ENCODE measurements at places on chromosomes 3 and 15. TPM values are rescaled to one million over a fixed set of nuclear protein-coding genes. Genes with fewer than 3 reads are reported as not detected.

The GBE1 gene
- total RNA-seq = 38.0 TPM

The CPLX3 gene
- not detected for total RNA-seq

The SLCO2A1 gene
- total RNA-seq = 0.02 TPM

The LRIG1 gene
- 8.4 TPM for total RNA-seq

The REC114 gene
- total RNA-seq = not detected

All from MG63 (cell line).